ENCODE measurements at places on chromosomes 6 and 20.
A peak's percentile ranks its signal among the peaks of the same experiment; 100 is the strongest.

DNA sequence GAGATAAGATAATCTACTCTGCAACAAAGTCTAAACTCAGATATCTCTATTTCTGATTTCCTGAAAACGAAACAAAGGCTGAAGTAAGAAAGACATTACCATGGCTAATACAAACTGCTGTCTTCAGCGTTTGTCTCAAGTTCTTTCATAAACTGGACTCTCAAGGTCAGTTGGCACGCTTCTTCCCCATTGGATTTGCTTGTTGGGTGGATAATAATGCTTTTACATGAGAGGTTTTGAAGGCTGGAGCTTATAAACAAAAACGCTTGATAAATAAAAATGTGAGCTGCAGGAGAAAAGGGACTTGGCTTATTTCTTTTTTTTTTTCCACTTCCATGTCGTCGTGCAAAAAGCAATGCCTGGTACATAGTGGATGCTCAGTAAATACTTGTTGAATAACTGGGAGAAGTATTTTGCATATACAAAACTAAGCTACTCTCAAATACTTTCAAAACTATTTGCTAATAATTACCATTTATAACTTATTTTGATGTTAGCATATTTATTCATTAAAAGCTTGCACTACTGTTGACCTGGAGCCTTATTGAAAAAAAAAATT is 65.7 kb upstream of the EEF1A1 start:
- DNase-seq, result no peak

GRCh38 chr6:40413239-40413638 is 173.9 kb downstream of the LRFN2 start:
- no peak for DNase-seq

GRCh38 chr20:51402201-51402600 is 140.3 kb downstream of the NFATC2 start:
- no peak for DNase-seq

- peak; percentile 74 for DNase-seq
Observed at GRCh38 chr6:28212510-28213212, 12.4 kb upstream of the ZSCAN9 start.

DNA sequence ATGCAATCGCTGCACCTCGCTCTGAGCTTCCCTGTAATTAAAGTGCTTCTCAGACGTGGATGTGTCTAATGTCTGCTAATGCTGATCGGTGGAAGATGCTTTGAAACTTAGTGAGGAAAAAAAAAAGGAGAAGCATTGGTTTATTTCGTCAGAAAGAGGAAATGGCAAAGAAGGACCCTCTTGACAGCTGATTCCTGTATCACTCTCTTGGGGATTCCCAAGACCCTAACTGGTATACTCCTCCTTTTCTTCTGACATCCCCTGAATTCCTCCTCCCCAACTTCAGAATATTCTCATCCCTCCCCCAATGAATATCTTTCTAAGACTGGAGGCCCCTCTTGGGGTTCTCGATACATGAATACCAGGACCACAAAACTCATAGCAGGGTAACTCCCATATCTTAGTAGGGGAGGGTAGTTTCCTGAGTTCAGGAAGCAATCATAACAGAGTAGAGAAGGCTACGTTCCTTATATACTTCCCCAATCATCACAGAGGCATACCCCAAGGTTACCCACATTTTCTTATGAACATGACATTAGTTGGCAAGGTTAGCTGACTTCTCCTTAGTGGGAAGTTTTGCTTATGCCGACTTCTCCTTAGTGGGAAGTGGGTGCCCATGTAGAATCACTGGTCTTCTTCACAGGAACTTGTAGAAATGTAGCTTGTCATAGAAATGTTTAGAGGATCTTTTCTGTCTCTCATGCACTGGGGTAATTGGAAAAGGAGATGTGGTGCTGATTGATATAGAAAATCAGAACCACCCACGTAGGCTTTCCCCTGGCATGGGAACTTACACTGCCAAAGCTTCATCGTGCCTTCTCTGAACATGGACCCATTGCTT is 63.8 kb upstream of the ATXN1 start:
- DNase-seq, result no peak

GRCh38 chr6:5996714-5997419 is 9.9 kb downstream of the NRN1 start:
- DNase-seq, result no peak

DNA sequence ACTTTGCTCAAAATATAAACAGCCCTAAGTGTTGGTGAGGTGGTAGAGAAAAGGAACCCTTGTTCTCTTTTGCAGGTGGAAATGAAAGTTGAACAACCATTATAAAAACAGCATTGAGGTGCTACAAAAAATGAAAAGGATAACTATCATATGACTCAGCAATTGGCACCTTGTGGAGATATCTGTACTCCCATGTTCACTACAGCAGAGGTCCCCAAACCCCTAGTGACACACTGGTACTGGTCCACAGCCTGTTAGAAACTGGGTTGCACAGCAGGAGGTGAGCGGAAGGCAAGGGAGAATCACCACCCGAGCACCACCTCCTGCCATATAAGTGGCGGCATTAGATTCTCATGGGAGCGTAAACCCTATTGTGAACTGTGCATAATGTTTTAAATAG is 267.4 kb upstream of the THEMIS start:
- DNase-seq, result no peak

- DNase-seq, result no peak
Observed at GRCh38 chr20:44071057-44071456, 115.9 kb downstream of the JPH2 start.

GRCh38 chr6:8810325-8810724 is 375.0 kb upstream of the SLC35B3 start:
- DNase-seq, result no peak

DNA sequence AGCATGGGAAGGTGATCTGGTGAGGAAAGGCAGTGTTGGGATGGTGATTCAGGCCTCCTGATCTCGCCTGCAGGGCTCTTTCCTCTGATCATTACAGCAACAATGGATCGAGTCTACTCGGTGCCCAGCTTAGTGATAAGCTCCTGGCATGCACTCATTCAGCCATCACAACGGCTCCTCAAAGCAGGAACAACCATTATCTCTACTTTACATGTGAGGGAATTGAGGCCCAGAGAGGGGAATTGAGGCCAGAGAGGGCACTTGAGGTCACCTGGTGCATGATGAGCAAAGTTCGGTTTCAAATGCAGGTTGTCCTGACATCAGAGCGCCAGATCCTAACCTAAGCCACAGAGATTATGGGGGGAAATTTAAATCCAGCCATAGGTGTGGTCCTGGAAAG is 42.0 kb upstream of the BPIFA2 start:
- DNase-seq, result no peak

DNA sequence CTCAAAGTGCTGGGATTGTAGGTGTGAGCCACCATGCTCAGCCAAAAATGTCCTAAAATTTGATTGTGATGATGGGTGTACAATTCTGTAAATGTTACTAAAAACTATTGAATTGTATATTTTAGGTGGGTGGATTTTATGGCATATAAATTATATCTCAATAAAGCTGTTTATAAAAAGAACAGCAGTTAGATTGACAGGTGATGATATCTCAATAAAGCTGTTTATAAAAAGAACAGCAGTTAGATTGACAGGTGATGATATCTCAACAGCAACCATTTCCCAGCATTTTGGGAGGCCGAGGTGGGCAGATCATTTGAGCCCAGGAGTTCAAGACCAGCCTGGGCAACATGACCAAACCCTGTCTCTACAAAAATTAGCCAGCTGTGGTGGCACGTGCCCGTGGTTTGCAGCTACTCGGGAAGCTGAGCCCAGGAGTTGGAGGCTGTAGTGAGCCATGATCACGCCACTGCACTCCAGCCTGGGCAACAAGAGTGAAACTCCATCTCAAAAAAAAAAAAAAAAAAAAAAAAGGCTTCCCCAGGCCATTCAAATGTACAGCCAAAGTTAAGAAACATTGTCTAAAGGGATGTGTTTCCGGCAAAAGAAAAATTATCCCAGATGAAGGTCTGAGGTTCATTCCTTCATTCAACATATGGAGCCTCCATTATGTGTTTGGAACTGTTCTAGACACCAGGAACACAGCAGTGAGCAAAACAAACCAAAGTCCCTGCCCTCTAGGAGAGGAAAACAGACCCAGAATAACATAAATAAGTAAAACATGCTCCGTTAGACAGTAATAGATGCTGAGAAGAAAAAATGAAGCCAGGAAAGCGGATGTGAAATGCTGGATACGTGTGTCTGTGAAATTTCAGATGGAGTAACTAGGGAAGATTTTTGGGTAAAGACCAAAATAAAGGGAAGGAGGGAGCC is 1.6 kb upstream of the RBCK1 start:
- no peak for DNase-seq

GRCh38 chr6:89398762-89399525 is 13.1 kb downstream of the RRAGD start:
- no peak for DNase-seq

- no peak for DNase-seq
Observed at GRCh38 chr20:36320261-36320897, 14.2 kb downstream of the DLGAP4 start.

DNA sequence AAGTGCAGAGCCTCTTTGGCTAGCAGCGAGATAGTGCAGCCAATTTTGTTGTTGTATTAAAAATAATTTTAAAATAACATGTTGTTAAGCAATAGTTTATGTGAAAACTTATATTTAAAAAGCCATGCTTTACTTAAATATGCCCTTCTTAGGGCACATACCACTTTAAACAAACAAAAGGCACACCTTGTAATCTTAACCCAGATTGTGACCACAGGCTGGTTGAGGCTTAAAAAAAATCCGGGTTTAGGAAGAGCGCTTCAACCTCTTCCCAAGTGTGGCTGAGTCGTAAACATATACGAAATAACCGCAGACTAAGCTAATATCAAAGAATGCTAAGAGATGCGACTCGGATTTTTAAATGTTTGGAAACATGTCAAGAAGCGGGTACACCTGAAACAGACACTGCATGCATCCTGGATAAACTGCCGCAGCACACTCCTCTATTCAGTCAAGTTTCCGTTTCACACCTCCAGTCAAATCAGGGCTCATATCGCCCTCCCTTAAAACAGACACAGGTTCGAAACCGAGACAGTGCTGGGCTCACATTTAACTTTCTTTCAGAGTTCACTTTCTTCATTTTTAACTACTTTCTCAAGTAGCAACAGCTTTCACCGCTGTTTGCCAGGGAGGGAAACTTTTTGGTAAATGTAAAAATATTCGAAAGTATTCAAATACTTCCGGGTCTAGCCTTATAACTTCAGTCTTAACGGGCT is 1.5 kb downstream of the DEK start:
- peak; percentile 69 for DNase-seq

GRCh38 chr6:84441456-84441855 is 214.0 kb upstream of the CEP162 start:
- no peak for DNase-seq

DNA sequence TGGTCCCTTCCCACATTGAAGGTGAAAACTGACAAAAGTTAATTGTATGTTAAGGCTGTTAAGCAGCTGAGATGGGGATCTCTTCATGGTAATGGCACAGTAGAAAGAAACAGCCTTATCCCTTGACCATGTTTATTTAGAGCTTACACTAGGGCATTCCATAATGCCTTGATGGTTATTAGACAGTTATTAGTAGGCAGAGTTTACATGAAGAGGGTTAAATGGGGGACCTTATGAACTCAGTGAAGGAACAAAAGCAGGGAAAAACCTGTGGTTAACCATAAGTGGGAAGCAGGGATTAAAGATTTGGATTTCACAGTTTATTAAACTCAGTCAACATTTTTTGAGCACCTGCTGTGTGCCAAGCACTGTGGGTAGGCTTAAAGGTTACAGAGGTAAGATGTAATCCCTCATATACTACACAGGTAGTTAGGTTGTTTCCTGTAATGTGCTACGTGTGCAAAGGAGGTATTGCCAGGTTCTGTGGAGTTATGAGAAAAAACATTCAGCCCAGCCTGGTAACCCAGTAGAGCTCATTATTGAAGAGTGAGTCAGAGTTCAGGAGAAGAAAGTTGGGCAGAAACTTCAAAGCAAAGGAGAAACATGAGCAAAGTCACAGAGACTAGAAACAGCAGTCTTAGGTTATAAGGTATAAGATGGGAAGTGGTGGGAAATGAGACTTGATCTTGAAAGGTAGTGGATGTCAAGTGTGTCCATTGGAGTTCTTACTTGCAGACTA is 32.3 kb upstream of the GNRH2 start:
- DNase-seq, result no peak

GRCh38 chr6:169164986-169165385 is 88.7 kb downstream of the THBS2 start:
- DNase-seq, result no peak

GRCh38 chr20:37575884-37576283 is 48.2 kb upstream of the BLCAP start:
- peak; percentile 42 for DNase-seq

DNA sequence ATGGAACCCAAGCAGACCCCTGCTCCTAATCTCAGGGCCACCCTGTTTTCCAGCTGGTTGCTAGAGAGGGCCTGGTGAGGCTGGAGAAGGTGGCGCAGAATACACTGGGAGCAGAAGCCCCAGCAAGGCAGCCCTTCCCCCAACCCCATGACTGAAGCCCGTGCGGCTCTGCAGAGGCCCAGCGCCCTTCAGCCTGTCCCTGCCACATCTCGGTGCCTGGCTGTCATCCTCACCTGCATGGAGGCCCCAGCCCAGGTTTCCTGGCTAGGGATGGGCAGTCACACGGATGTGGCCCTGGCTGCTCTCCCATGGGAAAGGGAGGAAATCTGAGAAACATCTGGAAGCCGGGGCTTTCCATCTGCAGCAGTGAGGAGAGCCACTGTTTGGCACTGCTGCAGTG is 26.1 kb upstream of the VSTM2L start:
- DNase-seq, result no peak

GRCh38 chr20:41613321-41613720 is 4.9 kb downstream of the CHD6 start:
- DNase-seq, result no peak

DNA sequence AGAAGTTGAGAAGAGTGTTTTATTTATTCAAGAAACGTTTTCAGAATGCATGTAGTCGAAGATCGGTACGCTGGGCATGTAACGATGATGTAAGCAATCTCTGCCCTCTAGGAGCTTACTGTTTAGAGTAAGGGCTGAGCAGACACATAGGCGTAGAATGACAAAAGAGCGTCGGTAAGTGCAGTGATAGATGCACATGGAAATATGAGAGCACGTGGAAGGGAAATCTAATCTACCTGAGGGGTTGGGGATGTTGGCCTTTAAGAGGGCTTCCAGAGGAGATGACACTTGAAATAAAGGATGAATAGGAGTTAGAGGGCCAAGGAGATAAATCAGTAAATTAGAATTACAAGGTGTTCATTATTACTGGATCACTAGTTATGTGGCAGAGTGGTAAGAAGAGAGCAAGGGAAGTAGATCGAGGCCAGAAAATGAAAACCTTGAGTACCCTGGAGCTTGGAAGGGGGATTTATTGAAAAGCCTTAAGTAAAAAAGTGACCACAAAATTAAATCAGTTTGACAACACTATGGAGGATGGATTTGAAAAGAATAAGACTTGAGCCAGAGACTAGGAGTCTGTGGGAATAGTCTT is 782 bp downstream of the TRMT11 start:
- DNase-seq, result no peak
